ENCODE measurements at places on chromosomes 7 and 10.

GRCh38 chr7:38796626-38797501, 112.1 kb downstream of the VPS41 start:
- peak; percentile 53 for DNase-seq

DNA sequence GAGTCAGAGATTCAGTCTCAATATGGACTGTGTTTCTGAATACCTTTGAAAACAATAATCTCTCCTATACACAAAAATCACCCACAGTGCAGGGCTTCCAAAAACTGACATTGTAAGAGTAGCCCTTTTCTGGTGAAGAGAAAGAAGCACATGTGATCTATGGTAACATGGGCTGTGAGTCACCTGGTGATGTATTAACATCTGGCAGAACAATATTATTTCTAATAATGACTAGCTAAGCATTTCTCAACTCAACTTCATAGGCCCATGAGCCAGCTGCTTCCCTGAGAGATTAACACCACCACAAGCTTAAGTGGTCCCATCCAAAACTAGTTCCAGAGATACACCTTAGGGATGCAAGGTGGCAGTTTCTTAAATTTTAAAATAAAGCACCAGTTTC, 331.0 kb upstream of the NRP1 start:
- DNase-seq: no peak

- DNase-seq: no peak
These were observed 6.2 kb upstream of the COL1A2 start for GRCh38 chr7:94388540-94388939.

DNA sequence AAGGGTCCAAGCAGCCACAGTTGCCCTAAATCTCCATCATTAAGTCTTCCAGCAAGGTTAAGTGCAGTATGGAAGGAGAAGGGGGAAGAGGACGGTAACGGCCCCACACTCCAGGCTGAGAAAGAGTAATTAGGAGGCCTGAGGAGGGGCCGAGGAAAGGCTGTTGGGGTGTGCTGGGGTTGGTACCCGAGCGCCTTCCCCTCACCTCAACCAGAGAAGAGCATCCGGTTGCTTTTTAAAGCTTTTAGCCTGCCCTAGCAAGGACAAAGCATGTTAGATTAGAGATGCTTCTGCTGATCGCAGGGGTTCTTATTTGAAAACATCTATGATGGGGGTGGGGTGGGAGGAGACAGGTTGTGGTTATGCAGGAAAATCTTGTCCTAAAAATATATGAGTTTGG, 9.0 kb upstream of the ZSCAN21 start:
- no peak for DNase-seq

GRCh38 chr7:92504563-92504962, 23.8 kb downstream of the PEX1 start:
- DNase-seq: no peak

DNA sequence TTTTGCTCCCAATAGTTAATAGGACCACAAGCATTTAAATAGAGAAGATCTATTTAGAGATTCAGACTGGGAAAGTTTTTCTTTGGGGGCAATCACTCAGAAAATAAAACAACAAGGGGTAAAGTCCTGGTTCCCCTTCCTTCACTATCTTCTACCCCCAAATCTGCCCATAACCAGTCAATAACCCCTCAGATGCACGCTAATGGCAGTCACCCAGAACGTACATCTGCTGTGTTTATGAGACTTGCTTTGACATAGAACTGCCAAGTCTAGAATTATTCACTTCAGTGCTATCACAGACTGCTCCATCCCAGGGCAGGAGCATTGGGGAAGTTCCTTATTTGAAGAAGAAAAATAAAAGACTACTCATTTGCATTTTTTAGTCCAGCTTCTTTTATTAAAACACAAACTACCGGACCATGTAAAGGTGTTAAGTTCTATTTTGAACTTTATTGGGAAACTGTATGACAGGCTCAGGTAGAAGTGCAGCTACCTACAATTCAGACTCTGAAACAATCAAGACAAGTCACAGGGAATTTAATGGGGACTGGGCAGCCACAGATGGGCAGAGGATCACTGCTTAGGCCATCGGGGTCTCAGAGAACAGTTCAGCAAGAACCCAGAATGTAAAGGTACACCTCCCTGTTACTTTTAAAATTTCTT, 38.4 kb downstream of the ANK3 start:
- no peak for DNase-seq

DNA sequence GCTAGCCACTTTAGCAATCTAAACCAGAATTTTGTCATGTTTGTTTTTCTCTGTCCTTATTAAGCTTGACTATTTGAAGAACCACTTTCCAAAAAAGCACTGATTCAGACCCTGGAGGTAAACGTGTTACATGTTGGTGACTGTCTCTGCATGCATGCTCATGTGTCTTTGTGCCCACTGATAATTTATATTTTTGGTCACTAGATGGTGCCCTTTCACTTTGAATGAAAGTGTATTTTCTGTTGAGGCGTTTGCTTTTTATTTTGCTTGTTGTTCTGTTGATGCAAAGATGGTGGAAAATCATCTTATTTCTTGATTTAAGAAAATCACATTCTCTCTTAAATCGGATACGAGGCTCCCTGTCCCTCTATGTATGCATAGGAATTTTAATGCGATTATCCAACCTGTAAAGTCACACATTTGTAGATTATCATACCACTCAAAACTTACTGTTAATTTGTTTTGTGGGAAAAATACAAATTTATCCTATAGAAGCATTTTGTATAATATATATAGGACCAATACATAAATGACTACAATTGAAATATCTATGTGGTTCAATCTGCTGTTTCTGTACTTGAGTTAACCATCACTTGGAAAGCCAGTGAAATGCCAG, 269.3 kb downstream of the BICC1 start:
- peak; percentile 21 for DNase-seq

- DNase-seq: no peak
These were observed 83.3 kb downstream of the ATE1 start for GRCh38 chr10:121844537-121844936.

DNA sequence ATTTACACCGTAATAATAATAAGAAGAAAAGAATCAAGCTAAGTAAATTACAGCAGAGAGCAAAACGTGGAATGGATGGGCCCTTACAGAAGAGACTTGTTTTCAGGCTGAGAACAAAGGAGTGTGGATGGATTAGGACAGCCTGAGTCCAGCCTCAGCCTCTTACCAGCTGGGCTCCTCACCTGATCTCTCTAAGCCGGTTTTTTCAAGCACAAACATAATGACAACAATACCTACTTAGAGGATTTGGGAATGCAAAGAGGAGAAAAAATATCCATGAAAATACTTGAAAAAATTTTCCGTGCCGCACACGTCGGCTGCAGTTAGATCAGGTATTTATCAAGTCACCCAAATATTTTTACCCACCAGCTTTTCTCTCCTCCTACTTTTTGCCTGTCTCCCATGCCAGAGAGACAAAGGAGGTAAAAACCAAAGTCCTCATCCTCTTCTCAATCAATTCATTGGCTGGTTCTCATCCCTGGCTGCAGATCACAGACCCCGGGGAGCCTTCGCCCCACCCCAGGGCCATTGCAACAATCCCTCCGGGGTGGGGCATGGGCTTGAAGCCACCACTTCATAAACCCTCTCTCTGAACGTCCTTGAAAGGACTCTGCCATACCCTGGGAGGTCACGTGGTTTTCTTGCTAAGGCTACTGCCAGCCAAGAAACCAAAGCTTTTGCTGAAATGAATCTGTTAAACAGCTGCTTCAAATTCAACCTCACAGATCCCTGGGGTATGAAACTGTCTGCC, 29.7 kb upstream of the GTF2I start:
- DNase-seq: peak; percentile 90

GRCh38 chr10:62853710-62854109, 37.5 kb upstream of the EGR2 start:
- DNase-seq: no peak

- peak; percentile 55 for DNase-seq
These were observed 3.4 kb upstream of the CHST12 start for GRCh38 chr7:2399848-2400587.

- no peak for DNase-seq
These were observed 414.2 kb upstream of the GALNT17 start for GRCh38 chr7:70717553-70718329.

DNA sequence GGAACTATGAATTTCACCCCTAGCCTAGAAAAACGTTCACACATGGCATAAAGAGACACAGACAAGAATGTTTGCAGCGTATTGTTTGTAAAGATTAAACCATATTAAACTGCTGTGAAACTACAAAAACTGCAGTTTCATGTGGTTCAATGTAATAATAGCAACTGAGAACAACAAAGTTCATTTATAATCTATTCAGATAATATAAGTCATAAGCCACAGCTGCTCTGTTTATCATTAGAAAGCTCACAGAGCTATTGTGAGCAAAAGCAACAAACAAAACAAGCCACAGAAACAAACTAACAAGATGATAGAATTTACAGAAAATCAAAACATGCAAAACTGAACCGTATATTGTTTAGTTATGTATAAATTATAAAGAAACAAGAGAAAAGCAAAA, 113.5 kb downstream of the AHR start:
- no peak for DNase-seq

GRCh38 chr10:63266391-63267316, 133.5 kb downstream of the NRBF2 start:
- no peak for DNase-seq

DNA sequence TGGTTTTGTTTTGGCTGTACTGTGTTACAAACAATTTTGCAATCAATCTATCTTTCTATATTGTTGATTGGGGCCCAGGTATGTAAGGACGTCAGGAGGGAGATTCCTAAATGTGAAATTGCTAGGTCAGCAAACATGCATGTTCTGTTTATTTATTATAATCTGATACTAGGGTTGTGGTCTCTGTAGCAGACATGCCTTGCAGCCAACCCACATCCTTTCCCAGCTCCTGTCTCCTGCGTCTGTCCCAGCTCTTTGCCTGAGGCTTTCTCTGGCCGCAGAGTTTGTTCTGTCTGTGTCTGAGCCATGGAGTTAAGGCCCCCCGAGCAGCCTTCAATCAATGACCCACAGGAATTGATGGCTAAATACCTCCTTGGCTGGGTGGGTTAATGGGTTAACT, 124.0 kb upstream of the ZEB1 start:
- no peak for DNase-seq

GRCh38 chr10:81109200-81109752, 571.6 kb downstream of the SH2D4B start:
- DNase-seq: no peak

GRCh38 chr10:70480239-70480861, 1.8 kb downstream of the PALD1 start:
- DNase-seq: no peak

DNA sequence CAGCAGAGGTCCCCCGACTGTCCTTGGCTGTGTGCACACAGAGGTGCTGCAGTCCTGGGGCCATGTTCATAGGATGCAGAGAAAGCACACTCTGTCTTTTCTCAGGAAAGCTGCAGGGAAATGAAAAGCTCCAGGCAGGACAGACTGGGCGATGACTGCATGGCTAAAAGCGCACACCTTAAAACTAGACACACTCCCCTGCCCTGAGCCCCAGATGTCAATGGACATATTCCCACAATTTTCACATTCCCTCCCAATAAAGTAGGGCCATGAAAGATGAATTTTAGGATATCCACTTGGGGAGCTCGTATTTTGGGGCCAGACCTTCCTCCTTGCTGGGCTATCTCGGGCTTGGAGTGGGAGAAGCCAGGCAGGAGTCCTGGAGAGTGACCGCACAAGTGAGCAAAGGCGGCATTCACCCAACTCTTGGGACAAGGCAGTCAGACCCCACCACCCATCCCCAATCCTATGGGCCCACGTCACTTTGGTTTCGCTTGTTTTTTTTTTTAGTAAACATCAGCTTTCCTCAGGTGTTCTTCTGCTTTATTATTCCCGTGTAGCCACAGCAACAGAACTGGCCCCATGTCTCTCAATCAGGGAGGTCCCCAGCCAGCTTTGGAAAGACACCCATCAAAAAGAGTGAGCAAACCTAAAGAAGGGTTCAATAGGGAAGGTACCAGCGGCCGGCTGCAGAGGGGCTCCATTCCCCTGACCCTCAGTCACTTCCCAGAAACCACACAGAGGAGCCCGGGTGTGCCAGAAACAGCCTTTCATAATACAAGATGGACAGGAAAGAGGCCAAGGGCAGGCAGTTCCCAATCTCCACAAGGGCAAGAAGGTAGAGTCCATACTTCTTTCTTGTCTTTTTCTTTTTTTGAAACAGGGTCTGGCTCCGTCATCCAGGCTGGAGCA, 12.7 kb downstream of the GPRIN2 start:
- no peak for DNase-seq

DNA sequence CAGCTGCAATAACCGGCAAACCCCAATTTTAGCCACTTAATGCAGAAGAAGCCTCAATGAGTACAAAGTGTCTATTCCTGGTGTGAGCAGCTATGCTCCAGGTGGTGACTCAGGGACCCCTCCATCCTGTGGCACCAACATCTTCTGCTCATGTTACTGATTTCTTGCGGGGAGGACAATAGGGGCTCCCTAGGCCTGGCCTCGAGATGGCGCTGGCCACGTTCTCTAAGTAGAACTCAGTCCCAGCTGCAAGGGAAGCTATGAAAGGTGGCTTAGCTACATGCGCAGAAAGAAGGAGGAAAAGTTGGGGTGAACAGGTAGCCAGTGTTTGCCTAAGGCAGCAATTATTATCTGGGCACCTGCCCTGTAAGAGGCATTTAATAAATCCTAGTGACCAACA, 6.6 kb downstream of the GJD4 start:
- DNase-seq: no peak

- DNase-seq: no peak
These were observed 20.2 kb downstream of the OGDH start for GRCh38 chr7:44626620-44627019.

All from NCI-H1092 (cell line).